ENCODE measurements at places on chromosomes 16 and 17. TPM values are rescaled to one million over a fixed set of nuclear protein-coding genes. Genes with fewer than 3 reads are reported as not detected.

The GNG13 gene
- total RNA-seq, result not detected

The ABCA3 gene
- 26.2 TPM for total RNA-seq

The OR3A2 gene
- not detected for total RNA-seq

The IL21R gene
- 0.09 TPM for total RNA-seq

The FNDC8 gene
- total RNA-seq, result 0.20 TPM

The RHBDL3 gene
- total RNA-seq, result 23.5 TPM

The CCL22 gene
- total RNA-seq, result 0.13 TPM

The MLLT6 gene
- 20.7 TPM for total RNA-seq

The ANKS4B gene
- total RNA-seq, result 0.42 TPM

The DNASE1L2 gene
- 1.2 TPM for total RNA-seq

- ATAC-seq, result no peak
Observed at GRCh38 chr17:17111401-17112393, 69.4 kb downstream of the MPRIP start.

DNA sequence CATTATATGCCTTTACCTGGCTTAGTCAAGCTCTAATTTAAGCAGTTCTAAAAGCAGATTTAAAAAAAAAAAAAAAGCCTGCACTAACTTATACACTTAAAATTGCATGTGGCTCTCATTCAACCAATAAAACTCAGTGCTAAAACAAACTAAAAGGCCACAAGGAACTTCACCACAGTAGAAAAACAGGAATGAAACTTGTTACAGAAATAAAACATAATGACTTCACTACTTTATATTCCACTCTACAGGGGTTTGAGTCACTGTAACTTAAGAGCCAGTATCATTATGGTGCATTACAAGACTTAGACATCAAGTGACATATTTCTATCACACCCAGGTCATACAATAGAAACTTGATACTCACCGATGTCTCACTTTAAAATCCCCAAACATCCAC, 11.1 kb downstream of the CA10 start:
- no peak for ATAC-seq

- no peak for ATAC-seq
Observed at GRCh38 chr16:9184354-9184690, 92.9 kb downstream of the HAPSTR1 start.

DNA sequence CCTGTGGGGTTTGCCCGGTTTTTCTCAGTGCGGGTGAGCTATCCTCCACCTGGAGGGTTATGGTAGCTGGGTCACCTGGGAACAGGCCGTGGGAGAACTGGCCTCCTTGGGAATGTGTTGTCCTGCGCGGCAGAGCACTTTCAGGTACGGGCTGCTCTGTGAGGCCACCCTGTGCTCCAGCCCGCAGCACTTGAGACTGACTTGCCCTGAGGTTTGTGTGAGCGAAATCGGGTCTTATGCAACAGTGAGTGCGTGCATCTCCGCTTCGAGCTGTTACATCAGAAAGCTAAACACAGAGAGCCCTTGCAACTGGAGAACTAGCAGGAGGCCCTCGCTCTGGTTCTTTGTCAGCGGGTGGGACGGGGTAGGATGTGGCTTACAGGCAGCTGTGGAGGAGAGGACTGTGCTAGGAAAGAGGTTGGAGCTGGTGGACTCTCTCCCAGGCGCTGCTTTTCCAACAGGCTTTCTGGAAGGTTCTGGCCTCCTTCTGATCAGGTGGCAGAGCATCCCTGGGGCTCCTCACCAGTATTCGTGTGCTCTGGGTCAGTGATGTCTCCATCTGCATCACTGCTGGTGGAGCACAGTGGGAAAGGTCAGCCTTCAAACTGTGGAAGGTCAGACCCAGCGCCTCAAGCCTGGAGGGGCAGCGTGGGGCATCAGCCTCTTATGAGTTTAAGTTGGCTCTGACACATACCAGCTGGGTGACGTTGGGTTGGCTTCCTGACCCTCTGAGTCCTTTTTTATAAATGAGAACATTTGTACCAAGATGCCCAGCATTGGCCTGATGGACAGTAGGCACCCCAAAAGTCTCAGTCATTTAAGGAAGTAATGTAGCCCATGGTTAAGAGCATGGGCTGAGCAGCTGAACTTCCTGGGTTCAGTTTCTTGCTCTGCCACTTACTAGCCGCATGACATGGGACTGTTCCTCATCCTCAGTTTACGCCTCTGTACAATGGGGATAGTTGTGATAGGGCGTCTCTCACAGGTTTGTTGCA, 76.3 kb downstream of the KSR1 start:
- peak; percentile 49 for ATAC-seq

GRCh38 chr17:5675625-5676421, 91.5 kb upstream of the NLRP1 start:
- no peak for ATAC-seq

DNA sequence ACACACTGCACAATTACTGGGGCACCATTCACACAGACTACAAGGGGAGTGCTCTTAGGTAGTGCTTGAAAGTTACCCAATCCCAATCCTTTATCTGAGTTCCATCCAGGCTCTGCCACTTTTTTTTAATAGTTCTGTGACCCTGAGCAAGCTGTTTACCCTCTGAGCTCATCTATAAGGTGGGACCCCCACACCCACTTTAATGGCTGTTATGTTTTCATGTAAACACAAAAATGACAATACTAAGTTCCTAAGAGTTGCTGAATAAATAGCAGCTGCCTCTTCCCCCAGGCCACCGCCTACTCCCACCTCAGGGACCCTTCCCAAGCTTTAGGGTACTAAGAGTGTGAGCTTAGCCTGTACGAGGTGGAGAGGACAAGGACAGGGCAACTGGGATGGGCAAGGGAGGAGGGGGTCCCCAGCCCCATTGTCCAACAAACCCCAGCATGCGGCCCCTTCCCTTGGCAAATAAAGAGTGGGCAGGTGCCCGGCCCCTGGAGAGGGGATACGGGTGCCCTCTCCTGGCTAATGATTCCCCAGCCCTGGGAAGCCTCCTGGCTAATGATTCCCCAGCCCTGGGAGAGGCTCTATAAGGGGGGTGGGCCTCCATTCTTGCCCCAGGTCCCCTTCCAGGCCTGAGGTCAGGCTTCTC, 14.6 kb downstream of the SLC13A2 start:
- ATAC-seq, result no peak

GRCh38 chr16:10565167-10565566, 15.2 kb downstream of the EMP2 start:
- ATAC-seq, result no peak

- no peak for ATAC-seq
Observed at GRCh38 chr17:38981636-38982035, 14.4 kb upstream of the FBXO47 start.

- no peak for ATAC-seq
Observed at GRCh38 chr16:80294172-80294571, 246.6 kb upstream of the DYNLRB2 start.

DNA sequence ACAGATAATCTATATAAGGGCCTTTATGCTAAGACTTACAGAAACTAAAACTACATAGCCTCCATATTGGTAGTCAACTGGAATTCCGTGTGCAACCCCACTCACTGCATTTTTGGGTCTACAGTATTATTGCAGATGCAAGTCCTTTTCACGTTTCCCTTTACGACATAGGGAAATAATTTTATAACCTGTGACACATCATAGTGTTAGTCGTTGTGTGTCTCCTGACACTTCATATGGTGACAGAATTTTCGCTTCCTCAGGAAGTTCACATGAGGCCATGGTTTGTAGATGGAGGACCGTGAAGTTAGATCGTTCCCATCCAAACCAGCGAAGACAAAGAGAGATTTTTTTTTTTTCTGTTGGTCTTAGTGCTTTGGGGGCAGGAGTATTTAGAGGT, 15.7 kb upstream of the MRC2 start:
- ATAC-seq, result no peak

DNA sequence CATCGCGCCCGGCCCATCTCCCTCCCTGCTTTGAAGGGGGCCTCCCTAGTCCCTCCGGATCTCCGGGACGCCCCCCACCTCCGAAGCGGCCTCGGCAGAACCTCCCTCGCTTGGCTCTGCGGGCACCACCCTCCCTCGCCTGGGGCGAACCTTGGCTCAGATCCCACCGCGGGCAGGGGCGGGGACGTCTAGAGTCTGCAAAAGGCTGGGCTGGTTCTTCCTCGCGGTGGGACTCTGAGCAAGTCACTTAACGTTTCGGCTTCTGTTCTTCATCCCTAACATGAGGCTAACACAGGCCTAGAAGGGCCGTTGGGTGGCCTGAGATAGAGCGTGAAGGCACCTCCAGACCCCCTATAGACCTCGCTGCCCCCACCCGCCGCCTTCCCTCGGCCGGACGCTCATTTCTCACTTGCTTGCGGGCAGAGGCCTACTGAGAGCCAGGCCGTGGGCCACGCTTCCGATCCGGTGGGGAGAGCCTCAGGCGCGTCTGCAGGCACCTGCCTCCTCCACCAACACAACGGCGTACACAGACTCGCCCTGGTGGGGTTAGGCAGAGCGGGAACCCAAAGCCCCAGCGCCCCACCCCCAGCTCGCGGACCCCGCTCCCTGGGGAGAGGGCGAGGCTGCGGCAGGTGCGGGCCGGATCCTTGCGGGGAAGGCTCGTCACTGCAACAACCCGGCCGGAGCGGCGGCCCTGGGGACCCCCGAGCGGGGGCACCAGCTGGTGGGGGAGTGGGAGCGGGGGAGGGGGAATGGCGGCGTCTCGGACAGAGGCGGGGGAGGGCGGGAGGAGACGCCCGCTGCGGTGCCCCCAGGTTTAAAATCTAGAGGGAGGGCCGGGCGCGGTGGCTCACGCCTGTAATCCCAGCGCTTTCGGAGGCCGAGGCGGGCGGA, 5.4 kb downstream of the MYO1C start:
- ATAC-seq, result no peak

GRCh38 chr16:11320170-11320569, 25.1 kb upstream of the RMI2 start:
- ATAC-seq, result no peak

GRCh38 chr16:78786635-78787034, 687.2 kb downstream of the WWOX start:
- ATAC-seq, result no peak

DNA sequence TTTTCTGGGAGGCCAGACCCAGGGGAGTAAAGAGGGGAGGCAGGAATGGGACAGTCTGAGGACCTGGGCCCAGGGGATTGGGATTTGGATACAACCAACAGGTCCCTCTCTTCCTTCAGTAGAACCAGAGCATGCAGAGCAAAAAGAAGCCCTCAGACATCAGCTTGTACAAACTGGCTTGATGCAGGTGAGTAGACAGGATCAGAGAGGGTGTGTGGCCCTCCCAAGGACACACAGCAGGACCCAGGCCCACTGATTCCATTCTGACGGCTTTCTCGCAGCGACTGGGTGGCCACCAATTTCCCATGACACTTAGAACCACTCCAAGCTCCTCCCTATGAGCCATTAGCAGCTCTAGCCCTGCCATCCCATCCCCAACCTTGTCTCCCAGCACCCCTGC, 63.6 kb downstream of the ABCC6 start:
- ATAC-seq, result no peak

DNA sequence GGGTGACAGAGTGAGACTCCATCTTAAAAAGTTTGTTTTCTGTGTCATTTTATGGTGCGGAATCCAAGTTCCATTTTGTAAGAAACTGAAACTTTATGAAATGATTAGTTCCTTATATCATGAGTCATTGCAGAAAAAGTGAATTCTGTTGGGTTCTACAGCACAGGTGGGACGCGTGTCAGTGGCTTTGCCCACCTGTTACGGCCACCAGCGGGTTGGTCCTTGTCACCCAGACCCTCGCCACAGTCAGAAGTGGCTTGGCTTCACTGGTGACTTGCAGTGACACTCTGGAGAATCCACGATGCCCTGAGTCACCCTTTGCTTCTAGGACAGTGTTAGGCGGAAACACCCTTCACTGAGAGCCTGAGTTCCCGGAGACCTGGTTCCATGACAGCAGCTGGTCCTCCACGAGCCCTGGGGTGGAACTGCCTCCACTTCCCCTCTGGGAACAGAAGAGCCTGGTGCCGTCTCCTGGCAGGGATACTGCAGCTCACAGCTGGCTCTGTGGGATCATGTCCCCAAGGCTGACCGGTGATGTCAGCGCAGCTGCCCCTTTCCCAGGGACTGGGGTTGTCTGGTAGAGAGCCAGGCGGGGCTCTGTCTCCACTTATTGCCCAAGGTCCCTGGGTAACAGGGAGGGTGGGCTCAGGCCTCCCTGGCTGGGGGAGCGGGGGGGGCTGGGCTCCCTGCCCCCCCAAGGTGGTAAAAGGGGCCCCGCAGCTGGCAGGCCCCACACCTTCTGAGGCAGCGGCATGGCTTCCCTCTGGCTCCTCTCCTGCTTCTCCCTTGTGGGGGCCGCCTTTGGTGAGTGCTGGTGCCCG, at the start of gene CTRB1:
Gene CTRB1, plus strand, starts transcription at position 733 of the 821 bp plus-strand sequence. Its CDS starts 20 bp downstream, at position 753.
- ATAC-seq, result peak; percentile 36

DNA sequence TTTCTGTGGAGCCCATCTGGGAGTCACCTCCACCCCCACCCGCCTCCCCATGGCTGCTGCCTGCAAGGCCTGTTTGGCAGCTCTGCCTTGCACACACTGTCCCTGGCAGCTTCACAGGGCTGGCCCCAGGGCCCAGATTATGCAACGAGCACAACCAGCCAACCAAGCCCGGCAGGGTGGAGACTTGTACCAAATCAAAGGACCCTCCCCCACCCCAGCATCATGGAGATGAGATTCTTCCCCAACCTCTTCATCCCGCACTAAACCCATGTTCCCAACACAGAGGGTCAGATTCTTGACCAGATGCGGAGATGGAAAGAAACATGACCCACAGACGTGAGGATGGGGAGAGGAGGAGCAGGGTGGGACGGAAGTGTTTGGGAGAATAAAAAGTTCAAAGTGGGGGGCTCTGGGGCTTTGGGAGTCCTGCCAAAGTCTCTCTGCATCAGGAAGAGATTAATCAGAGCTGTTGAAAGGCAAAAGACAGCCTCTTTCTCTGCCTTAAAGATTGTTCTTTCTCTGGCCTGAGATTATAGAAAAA, 3.8 kb downstream of the SMARCD2 start:
- no peak for ATAC-seq

DNA sequence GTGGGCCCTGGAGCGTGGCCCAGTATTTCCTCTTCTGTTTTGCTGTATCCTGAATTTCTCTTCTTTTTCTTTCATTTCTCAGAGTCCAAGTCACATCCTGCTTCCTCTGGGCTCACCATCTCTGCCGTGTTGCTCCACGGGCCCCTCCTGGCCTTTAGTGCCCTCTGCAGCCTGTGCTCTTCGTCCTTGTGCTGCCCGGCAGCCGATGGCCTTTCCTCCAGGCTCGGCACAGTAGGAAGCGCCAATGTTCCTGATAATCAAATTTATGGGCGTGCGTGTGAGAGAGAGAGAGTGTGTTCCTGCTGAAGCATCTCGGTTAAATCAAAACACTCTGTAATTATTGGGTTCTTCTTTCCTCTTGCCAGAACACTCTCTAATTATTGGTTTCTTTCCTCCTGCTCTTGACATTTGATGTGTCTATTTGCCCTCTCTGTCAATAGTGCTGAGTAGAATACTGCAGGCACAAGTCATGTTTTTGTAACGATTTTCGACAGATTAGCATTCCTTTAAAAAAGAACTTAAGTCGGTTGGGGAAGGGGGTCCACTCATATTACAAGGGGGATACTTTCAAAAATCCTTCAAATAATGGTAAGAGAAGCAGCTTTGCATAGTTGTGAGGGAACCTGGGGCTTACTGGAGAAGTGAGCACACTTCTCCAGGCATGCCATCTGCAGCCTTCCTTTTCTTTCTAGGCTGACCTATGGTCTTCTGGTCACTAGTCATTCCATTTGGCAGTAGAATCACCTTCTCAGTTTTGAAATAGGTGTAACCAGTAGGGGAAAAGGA, 126.6 kb downstream of the RPTOR start:
- ATAC-seq, result no peak

Measured in motor neuron (in vitro differentiated cells).